Fibroblast of skin of right biceps (primary cell): ENCODE measurements at places on chromosomes 5 and 9.
A peak's percentile ranks its signal among the peaks of the same experiment; 100 is the strongest.

DNA sequence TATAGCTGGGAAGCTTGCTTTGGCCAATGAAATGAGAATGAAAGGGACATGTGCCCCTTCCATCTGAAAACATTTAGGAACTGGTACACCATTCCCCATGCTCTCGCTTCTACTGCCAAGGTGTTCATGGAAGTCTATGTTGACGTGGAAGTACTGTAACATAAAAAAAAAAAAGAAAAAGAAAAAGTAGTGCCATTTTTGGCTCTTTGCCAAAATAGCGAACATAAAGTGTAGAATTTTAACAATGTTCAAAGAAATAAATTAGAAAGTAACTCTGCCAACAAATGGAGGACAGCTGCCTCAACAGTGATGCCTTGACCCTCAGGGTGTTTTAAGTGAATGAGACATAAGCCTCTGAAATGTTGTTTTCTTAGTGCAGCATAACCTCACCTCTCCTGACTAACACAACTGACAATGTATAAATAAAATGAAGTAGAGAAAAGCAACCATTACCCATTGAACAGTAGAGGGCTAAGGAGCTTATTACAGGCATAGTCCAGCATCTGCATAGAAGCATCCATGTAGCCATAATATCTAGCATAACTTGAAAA is 536.6 kb downstream of the DTWD2 start:
- DNase-seq = no peak

DNA sequence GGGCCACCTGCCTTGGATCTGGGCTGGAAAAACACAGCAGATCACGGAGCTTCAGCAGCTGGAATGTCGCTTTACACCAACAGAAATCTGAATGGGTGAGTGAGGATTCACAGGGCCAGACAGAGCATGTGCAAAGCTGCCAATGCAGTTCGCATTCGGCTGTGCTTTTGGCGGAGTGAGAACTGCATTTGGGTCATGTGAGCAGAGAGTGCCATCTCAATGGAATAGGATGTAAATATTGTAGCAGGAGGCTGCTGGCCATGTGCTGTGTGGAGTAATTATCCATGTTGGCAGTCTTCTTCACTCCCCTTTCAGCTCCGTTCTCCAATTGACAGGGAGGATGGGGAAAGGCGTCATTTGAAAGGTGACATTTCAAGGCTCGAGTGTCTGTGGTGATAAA is at the start of gene ANKRD55:
ANKRD55 (minus strand) TSS at position 101 of the 400 bp plus-strand sequence. CDS start 417 bp downstream, outside the sequence.
- peak; percentile 9 for DNase-seq

- peak; percentile 53 for DNase-seq
These were observed 87.5 kb upstream of the SSBP2 start for GRCh38 chr5:81838307-81838906.

- no peak for DNase-seq
These were observed 144.8 kb downstream of the HSPA4 start for GRCh38 chr5:133196441-133197085.

DNA sequence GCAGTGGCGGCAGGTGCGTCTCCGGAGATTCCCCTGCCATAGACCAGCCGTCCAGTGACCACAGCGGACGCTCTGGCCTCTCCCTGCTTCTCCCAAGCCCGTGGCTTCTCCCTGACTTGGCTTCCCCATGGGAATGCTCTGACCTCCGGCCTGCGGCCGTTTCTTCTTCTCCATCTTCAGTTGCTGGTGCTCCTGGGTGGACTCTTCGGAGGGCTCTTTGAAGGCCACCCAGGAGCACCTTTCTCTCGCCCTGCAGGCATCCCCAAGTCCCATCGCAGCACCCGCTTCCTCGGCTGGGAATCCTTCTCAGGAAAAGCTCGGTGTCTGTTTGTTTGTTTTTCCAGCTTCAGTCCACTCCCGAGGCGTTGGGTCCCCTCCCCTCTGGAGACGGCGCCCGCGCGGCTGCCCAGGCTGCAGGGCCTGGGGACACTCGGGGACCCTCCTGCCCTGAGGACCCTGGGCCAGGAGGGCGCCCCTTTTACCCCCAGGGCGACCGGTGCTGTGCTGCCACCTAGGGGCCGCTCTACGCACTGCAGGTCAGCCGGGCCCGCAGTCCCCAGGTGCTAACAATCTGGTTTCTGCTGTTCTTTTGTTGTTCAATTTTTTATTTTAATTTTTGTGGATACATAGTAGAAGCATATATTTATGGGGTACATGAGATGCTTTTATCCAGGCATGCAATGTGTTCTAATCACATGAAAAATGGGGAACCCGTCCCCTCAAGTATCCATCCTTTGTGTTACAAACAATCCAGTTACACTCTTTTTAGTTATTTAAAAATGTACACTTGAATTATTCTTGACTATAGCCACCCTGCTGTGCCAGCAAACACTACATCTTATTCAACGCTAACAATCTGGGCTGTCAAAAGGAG is 197.9 kb upstream of the ADAMTS16 start:
- no peak for DNase-seq
